ENCODE measurements at places on chromosomes 7 and 10.

DNA sequence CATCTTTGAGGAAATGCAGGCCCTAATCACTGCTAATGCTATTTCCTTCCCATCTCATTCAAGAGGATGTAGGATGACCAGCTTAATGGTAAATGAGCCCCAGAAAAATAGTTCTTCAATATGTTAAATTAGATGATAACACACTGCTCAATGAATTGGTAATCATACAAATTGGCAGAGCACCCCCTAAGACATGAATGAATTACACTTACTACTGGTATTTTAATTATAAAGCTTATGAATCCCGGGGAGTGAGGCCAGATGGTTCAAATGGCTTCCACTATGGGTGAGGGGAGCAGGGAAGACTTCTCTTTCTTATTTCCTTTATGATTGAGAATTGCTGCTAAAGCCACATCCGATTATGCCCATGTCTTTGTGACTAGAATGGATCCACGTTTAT is 159.2 kb upstream of the TARP start:
- DNase-seq: no peak

DNA sequence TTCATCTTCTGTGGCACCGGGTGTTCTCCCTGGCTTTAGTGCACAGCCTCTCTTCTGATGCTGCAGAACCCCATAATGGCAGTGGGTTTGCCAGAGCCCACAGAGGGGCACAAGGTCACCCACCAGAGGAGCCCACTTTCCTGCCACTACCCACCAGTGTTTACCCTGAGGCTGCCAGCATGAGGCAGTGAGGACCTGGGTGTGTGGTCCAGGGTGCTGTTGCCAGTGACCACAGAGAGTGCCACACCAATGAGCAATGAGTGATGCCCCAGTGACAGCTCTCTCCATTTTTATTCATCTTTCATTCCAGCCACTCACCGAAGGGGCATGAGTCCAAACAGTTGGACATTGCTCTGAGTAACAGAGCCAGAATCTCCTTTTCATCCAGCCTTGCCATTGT is 34.8 kb downstream of the MTURN start:
- no peak for DNase-seq

GRCh38 chr10:130412317-130412716 is 276.1 kb downstream of the GLRX3 start:
- no peak for DNase-seq

DNA sequence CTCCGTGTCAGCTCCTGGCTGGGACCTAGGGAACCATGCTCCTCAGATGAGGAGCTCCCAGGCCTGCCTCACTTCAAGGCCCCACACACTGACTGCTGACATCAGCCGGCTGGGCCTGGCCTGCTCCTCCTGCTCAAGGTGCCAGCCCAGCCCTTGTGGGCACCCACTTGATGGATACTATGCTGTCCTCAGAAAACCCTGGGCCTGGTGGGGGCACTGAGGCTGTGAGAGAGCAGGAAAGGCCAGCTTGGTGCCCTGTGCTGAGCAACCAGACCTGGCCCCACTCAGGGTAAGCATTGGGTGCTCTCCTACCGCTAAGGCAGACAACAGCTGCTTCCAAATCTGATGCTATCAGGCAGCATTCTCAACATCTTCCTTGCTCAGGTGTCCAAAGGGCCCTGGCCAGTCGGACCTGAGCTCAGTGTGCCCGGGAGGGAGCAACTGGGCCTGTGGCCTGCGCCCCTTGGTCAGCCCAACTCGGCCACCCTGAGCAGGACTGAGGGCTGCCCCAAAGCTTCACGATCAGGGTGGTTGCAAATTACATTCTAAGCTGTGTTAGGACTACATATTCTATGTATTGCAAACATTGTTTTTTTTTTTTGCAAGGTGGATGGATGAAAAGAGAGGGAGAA is 21.9 kb upstream of the ANTXRL start:
- no peak for DNase-seq

GRCh38 chr7:128928159-128928813 is 9.4 kb upstream of the IRF5 start:
- DNase-seq: no peak

DNA sequence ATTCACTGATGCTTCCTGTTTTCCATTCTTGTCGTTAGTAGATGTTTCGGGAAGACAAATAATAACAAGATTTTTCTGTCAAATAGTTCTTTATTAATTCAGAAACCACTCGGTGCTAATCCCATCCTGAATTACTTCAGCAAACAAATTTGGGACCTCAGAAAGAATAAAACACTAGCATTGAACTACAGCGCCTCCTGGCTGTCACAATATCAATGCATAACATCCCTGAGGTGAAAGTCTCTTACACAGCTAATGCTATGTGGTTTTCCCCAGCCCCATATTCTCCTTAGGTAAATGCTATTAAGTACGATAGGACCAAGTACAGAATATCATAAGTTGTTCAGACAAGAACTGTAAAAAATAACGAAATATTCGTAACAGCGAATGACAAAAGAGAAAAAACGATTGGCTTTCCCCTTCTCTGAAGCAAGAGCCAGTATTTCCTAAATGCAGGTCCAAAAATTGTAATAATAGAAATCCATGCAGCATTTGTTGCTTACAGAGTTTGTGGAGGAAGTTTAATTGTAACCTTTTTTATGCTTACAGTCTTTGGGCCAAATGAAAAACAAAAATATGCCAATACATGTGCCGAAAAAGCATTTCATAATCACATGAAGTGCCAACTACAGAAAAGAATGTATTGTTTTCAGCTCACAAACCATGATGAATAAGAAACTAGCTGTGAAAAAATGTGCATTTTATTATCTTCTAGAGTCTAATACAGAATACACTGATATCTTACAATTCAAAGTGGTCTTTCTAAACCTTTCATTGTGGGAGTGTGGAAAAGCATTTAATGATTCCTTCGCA is 47.3 kb downstream of the MYPN start:
- peak; percentile 64 for DNase-seq

All from stimulated activated CD4-positive, alpha-beta T cell treated with anti-CD3 and anti-CD28 coated beads, Interleukin-2, amount 100 ng/mL, for 48 hours (primary cell).